NCI-H1048 (cell line): ENCODE measurements at places on chromosomes 3 and 15.

- no peak for DNase-seq
Observed at GRCh38 chr3:136336329-136337100, 86.4 kb downstream of the PCCB start.

GRCh38 chr3:58630710-58631092 lies 35.9 kb downstream of the FAM3D start:
- DNase-seq: no peak

DNA sequence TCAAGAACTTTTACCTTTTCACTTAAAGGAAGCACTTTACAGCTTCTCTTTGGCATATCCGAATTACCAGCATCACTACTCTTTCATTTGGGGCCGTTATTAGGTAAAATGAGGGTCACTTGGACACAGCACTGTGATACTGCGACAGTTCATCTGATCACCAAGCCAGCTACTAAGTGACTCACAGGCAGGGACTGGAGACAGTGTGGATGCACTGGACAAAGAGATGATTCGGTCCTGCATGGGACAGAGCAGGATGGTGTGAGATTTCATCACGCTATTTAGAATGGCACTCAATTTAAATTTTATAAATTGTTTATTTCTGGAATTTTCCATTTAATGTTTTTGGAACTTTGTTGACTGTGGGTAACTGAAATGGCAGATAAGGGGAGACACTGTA lies 166.9 kb upstream of the IL12A start:
- DNase-seq: no peak

GRCh38 chr3:50350213-50350526 lies 405 bp downstream of the NPRL2 start:
- DNase-seq: no peak

DNA sequence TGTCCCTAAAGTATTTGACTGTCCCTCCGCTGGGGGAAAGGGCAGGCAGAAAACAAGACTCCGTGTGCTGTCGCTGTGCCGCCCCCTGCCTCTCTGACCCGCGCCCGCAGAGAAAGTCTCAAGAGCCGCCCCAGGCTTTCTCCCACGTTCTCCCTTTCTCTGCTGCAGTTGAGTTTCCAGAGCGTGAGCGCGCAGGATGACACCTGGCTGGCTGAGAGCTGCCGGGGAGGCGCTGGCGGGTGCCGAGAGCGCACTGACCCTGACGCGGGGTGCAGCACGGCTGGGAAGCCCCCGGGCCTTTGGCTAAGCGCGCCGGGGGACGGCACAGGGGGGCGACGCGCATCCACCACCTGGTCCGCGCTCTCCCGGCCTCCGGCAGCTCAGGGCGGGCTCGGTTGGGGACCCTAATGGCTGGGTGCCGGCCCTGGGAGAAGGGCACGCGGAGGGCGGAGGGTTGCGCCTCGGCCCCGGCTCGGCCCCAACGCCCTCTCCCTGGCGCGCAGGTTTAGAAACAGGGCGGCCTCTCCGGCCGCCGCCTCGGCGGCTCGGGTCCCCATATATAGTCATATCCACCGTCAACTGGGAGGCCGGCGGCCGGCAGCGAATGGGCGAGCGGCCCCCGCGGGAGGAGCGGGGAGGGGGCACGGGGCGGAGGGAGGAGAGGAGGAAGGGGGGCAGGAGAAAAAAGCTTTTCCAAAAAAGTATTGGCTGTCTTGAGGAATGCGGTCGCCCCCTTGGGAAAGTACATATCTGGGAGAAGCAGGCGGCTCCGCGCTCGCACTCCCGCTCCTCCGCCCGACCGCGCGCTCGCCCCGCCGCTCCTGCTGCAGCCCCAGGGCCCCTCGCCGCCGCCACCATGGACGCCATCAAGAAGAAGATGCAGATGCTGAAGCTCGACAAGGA lies at the start of gene TPM1:
TSS of gene TPM1 (plus strand) at position 774 of the 903 bp plus-strand sequence. CDS start at position 857, 83 bp downstream.
- DNase-seq: no peak

GRCh38 chr3:126679831-126680666 lies 24.0 kb upstream of the CHCHD6 start:
- DNase-seq: no peak

- no peak for DNase-seq
Observed at GRCh38 chr3:138060792-138061191, 50.8 kb downstream of the CLDN18 start.

DNA sequence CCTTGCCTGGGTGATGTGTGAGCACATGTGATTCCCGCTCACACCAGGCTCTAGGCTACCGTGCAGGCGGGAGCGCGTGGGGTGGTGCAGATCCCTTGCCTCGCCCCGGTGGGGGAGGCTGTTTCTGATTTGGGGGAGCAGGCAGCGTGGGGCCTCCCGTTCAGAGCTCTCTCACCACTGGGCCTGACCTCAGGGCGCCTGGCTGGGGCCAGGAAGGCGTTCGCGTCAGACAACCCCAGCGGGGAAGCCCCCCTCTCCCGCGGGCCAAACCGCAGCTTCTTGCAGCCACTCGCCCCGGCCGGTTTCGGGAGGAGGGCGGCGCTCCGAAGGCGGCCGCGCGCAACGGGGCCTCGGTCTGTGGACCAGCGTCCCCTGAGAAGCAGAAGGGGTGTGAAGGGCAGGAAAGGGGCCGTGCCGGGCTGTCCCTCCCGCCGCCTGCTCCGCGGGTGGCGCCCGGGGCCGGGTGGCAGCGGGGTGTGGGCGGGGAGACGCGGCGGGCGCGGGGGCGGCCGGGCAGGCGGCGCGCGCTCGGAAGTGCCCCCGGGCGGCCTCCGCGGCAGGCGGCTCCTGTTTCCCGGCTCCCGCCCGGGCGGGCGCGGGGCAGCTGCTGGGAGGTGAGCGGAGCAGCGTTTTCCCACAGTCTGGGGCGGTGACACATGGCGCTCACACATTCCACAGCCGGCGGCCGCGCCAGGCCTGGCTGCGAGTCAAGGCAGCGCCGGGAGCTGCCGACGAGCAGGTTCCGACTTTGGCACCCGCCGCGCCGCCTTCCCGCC lies 65.1 kb upstream of the HES1 start:
- peak; percentile 45 for DNase-seq

GRCh38 chr3:40701016-40701588 lies 176.3 kb downstream of the ZNF621 start:
- DNase-seq: no peak

- no peak for DNase-seq
Observed at GRCh38 chr3:53844262-53845102, 1.7 kb downstream of the CHDH start.

DNA sequence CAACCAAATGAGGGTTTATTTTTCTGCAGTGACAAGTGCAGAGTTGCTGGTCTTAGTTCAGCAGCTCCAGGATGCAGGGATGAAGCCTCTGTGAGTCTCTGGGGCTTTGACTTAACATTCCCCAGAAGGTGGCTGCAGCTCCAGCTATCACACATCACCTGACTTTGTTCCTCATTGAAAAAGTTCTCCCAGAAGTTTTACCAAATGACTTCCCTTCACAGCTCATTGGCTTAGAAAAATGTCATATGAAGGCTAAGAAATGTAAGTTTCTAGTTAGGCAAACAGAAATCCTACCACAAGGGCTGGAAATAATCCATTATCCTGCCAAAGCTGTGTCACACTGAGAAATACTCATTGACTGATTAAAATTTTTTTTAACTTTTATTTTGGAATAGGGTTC lies 184.9 kb downstream of the MINAR1 start:
- no peak for DNase-seq

GRCh38 chr3:14324224-14324944 lies 78.0 kb upstream of the SLC6A6 start:
- DNase-seq: no peak

- no peak for DNase-seq
Observed at GRCh38 chr3:43201581-43201980, 84.8 kb upstream of the SNRK start.

DNA sequence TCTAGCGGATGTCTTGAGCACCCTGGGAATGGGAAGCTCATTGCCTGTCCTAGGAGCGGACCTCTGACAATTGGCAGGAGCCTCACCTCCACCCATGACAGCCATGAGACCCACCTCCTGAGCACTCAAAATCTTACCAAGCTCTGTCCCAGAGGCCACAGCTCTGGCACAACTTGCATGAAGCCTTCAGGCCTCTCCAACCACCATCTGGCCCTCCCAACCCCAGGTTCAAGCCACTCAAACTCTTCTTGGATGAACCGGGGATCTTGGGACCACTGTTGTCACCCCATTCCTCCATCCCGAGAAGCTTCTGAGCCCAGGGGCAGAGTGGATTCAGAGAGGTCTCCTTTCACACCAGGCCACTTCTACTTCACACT lies 1.5 kb downstream of the VIPR1 start:
- DNase-seq: no peak

DNA sequence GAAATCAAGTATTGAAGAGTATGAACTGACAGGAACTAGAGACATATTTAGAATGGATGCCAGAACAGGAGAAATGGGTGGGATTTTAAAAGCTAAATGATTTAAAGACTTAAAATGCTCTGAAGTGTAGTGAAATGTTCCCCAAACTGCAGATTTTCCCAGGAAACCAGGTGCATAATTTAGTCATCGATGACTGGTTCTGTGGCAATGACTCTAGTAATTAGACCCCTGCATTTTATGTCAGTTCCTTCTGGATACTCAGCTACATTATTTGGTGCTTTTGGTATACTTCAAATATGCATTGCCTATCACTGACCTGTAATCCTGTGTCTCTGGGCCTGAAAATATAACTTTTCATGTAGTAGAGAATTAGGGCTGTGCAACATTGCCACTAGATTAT lies 16.8 kb downstream of the AGTR1 start:
- no peak for DNase-seq

GRCh38 chr3:125191730-125192129 lies 20.8 kb downstream of the SLC12A8 start:
- DNase-seq: no peak

DNA sequence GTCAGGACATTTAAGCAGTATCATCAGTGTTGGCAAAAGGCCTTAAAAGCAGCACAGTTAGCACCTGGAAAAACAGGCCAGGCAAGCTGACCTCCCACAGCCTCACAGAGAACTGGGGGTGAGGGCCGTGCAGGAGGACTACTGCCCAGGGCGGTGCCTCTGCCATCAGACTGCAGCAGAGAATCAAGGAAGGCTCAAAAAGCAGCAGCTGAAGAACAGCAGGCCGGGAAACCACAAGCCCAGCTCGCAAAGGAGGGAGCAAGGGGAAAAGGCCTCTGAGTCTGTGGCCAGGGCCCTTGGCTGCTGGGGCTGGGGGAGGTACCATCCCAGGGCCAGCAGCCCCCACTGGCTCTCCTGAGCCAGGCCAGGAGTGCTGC lies 84.2 kb downstream of the SEC22A start:
- no peak for DNase-seq

DNA sequence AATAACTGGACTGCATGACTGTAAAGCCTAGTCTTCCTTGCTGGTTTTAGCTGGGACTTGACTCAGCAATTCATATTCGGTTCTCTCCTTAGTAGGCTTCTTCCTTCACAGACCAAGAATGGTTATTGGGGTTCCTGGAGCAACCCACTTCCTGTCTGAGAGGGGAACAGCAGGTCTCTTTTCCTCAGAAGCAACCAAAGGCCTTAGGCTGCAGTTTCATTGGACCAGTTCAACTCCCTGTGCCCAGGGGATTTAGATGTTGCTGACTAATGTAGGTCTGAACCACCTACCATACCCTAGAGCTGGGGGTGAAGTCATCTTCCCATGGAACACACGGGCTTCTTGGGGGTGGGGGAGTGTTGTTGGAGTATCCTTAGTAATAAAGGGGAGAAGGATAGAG lies 84.0 kb upstream of the SKOR1 start:
- DNase-seq: no peak

DNA sequence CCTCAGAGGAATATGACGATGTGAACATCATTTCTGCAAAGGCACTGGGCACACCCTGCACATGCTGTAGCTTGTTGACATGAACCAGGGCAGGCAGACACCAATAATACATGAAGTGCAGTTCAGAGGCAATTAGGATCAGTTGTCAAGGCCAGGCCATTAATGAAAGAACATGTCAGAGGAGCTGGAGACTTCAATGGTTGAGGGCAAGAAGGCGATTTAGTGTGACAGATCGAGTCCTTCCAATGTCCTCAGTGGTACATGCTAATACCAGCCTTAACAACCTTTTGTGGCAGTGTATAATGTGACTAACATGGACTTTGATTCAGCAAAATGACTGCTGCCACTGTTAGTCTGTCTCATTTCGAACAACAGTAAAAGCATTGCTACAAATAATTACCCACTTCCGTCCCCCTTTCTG lies 205.2 kb upstream of the NANOGP8 start:
- no peak for DNase-seq

DNA sequence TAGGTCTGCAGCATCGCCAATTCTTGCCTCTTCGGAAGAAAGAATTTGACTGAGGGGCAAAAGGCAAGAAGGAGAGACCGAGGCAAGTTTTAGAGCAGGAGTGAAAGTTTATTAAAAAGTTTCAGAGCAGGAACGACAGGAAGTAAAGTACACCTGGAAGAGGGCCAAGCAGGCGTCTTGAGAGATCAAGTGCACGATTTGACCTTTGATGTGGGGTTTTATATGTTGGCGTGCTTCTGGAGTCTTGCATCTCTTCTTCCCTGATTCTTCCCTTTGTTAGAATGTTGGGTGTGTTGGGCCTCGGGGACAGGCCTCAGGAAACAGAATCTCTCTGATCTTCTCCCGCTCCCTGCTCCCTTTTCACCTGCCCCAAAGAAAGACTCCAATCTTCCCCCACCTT lies 40.6 kb upstream of the FLNB start:
- no peak for DNase-seq

DNA sequence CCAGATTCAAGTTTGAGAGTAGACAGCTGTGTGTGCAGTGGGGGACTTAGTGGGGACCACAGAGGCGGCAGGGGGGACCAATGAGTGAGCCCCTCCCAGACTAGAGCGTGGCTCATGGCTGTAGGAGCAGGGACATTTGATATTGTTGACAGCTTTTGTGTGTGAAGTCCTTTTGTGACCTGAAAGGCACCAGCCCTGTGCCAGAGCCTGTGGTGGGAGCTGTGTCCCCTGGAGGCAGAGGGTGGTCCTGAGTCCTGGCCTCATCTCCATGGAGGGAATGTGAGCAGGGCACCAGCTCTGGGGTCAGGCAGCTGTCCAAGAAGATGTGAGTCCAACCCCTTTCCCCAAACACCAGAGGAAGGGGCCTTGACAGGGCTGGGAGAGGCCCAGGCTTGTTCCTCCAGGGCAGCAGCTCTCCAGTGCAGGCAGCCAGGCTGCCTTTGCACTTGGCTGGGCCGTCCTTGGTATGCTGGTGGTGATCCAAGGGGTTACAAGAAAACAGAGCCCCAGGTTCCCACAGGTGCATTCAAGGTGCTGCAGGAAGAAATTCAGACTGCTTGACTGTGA lies 10.1 kb upstream of the C3orf22 start:
- DNase-seq: no peak

- no peak for DNase-seq
Observed at GRCh38 chr15:47304656-47305055, 412.6 kb upstream of the SEMA6D start.

GRCh38 chr3:135440233-135440632 lies 525.3 kb upstream of the PPP2R3A start:
- DNase-seq: no peak

GRCh38 chr15:60226924-60227323 lies 170.9 kb downstream of the ANXA2 start:
- no peak for DNase-seq

GRCh38 chr15:57134071-57134605 lies 215.7 kb downstream of the TCF12 start:
- DNase-seq: no peak

GRCh38 chr3:124557433-124558232 lies 172.6 kb upstream of the UMPS start:
- peak; percentile 14 for DNase-seq

- DNase-seq: no peak
Observed at GRCh38 chr3:15050405-15051092, 14.6 kb downstream of the MRPS25 start.
